ENCODE measurements at places on chromosomes 7 and 10.

- DNase-seq = no peak
Observed at GRCh38 chr10:75972491-75973276, 541.3 kb downstream of the LRMDA start.

GRCh38 chr10:114624951-114625780 is 32.9 kb downstream of the ABLIM1 start:
- no peak for DNase-seq

DNA sequence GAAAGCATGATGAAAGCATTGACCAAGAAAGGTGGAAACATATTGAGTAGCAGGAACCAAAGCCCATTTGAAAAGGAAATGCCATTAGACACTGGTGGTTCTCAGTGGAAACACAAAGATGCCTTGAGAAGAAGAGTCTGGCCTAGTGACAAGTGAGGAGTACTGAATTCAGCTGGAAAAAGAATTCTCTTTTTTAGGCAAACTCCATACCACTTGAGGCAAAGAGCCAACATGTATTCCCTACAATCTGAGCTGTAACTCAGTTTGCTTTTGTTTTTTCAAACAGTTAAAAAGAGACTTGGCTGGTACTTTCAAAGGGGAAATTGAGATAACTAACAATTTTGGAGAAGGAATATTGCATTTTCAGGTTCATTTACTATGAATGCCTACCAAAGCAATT is 624.0 kb downstream of the NRG3 start:
- no peak for DNase-seq

DNA sequence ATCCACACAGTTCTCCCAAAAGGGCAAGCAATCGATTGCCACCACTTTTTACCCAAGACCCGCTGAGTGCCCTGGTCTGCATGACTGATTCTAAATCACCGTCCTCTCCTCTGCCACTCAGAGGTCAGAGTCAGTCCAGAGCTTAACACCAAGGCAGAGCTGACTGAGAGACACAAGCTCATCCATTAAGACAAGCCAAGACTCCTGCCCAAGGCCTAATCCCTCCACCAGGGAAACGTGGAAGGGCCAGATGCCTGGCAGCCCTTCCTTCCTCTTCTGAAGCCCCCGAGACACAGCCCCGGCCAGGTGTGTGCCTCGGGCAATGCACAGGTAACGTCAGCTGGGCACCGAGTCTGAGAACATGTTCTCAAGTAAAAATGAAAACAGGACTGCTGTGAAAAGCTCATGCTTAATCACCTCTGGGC is 51.7 kb downstream of the DIP2C start:
- no peak for DNase-seq

DNA sequence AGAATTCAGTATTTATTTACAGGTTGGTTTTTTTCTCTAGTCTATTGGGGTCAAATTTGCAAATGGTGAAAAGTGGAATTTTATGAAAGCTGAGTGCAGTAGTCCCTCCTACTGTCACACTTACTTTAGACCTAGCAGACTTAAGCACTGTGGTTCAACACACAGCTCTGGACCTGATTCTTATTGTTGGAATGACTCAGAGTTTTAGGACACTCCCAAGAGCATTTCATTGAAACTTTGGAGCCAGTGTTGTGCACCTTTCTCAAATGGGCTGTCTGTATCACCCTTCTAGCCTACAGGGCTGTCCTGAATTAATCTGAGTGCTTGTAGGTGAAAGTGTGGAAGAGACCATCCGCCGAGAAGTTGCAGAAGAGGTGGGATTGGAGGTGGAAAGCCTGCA is 16.1 kb downstream of the NUDT13 start:
- no peak for DNase-seq

GRCh38 chr7:123665157-123665556 is 9.5 kb downstream of the LMOD2 start:
- DNase-seq = no peak

DNA sequence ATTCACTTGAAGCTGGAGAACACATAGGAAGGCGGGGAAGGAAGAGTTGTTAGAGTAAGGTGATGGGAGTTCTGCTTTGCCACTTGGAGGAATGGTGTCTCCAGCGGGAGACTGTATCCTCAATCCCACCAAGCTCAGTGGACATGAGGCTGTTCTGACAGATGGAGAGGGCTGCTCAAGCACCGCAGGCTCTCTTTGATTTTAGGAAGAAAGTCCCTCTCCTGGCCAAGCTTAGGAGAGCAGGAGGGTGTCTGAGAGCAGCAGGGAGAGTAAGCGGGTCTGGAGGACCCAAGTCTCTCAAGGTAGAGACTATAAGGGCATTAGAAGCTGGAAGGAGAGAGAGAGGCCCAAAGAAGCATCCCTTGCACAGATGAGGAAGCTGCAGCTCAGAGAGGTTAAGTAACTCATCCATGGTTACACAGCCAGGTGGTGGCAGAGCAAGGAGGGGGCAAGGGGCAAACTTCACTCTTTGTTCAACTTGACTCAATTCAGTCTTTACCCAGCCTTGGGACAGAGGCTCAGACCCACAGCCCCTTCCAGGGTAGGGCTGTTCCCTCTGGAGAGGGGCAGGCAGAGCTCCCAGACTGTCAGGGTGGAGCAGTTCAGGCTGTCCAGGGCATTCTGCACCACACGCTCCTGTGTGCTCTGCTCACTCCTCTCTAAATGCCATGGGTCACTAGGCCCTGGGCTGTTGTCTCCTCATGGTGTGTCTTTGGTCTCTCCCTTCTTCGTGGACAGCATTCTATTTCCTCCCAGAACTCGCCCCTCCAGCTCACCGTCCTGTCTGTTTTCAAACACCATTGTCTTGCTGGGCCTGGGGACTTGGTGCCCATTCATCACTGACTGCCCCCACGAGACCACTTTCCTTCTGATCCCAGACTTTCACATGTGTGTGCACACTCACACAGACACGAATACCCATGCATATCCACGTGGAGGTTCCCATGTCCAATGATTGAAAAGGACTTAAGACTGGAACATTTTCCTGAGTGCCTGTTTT is 8.9 kb downstream of the CHAT start:
- DNase-seq = no peak

GRCh38 chr7:123211545-123211944 is 11.8 kb upstream of the SLC13A1 start:
- no peak for DNase-seq

- no peak for DNase-seq
Observed at GRCh38 chr7:22611758-22612079, 111.7 kb upstream of the STEAP1B start.

- DNase-seq = peak; percentile 82
Observed at GRCh38 chr10:119817991-119818888, 54.4 kb downstream of the MCMBP start.

- no peak for DNase-seq
Observed at GRCh38 chr10:114967071-114967470, 29.1 kb downstream of the TRUB1 start.

DNA sequence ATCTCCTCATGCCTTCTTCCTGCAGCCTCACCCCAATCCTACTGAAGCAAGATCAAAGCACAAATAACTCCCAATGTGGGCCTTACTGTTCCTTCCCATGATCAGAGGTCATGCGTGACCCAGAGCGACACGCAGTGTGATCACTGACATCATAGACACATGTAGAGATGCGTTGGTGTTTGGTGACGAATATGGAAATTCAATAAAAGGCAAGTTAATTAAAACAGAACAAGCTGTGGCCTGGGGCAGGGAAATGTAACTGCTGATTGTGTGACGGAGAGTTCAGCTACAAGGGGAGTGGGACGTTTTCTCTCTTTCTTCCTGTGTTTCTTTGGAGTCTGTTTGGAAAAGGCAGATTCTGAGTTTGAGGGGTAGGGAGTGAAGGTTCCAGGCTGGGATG is 34.8 kb upstream of the CARD11 start:
- DNase-seq = no peak

GRCh38 chr7:99290980-99291607 is 18.5 kb downstream of the MYH16 start:
- no peak for DNase-seq

- no peak for DNase-seq
Observed at GRCh38 chr10:42988517-42989395, 88.1 kb upstream of the RET start.

DNA sequence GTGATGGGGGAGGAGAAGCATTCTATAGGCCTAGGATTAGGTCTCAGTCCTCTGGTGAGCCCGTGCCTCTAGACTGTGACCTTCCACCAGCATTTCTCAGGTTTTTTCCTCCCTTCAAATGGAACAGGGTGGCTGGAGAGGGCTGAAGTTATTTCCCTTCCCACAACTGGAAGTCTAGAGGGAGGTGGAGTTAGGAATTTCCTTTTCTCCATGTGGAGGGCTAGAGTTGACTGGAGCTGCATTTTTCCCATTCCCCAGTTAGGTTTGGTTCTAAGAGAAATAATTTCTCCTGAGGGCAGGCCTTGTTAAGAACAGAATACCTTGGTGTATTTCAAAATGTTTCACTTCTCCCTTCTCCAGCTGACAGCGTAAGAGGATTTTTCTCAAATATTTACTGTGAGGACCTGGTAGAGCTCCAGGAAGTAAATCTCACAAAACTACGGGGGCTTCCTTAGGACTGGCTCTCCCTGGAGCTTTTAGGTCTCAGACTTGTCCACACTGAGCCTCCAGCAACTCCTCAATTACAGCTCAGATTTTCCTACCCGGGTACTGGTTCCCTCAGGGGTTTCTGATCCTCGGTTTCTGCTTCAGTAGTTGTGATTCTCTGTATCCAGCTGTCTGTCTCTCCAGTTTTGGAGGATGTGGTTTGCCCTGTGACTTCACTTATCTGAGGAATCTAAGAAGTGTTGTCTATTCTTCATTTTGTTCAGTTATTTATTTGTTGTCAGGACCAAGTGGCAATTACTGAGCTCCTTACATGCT is 6.0 kb upstream of the REEP3 start:
- no peak for DNase-seq

DNA sequence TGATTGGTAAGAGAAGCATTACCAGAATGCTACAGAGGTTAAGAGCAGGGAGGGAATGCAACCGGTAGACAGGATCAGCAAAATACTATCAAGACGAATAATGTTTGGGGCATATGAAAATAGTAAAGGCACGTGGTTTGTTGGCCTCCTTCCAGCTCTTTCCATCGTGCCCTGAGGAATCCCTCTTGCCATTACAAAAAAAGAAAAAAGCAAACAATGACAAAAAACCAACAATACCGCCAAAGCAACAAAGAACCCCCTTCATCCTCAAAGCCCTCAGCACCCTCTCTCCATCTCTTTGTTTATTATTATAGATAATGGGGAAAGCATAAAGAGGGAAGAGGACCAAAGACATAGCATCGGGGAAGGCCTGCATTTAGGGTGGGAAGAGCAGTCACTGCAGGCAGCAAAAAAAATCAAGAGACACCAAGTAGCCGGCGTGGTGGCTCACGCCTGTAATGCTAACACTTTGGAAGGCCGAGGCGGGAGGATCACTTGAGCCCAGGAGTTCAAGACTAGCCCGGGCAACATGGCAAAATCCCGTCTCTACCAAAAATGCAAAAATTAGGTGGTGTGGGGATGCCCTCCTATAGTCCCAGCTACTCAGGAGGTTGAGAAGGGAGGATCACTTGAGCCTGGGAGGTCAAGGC is 78.0 kb downstream of the HIP1 start:
- DNase-seq = no peak

DNA sequence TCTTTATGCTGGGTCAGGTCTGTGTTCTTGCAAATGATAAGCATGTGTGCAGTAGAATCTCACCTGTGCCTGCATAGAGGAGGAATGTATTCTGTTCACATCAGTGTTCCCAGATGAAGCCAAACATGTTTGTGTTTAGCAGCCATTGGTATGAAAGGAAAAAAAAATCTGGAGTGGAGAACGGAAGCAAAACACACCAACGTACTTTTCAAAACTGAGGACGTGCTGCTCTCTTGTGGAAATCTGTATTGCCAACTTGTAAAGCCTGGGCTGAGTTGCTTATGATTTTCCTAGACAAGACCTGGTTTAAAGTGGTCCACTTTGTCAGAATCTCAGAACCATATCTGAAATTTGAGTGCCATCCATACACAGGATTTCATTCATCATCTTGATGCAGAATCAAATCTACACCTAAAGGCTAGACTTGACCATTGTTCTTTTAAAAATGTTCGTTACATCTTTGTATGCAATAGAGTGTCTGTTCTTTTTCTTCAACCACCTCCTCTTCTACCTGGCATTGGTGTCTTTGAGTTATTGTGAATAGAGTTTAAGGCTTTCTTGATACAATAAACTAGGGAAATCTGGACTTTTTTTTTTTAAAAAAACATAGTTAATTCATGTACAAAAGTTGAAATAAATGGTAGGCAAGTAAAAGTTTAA is 367.7 kb downstream of the PHF14 start:
- no peak for DNase-seq

DNA sequence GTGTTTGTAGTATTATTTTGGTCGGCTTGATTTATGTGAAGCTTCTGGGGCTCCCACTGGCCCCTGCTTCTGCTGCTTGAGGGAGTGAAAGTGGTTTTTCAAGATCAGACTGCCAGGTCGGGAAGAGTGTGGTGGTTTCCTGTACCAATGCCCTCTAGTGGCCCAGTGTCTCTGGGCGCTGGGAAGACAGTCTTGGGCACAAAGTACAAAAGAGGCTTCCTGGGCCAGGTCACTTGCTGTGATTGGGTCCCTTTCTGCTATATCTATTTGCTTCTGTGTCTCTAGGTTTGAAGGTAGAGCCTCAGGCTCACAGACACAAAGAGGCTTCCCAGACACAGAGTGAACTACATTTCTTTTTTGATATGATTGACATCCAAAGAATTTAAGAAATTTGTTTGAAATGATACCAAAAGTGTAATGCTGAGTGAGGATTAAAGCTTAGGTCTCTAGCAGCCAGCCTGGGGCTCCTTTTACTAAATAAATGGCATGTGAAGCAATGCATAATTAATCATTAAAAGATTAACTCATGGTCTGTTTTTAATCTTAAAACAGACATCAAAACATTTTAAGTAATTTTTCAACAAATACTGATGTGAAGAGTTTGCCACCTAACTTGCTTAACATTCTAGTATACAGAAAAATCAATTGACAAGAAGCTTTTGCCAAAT is 36.3 kb downstream of the ABCB1 start:
- peak; percentile 47 for DNase-seq

- no peak for DNase-seq
Observed at GRCh38 chr10:59903871-59904270, 2.5 kb downstream of the CCDC6 start.

GRCh38 chr7:726084-726853 is at the start of gene DNAAF5:
DNAAF5 (plus strand) TSS chr7:726699; CDS start chr7:726721, 22 bp downstream.
- DNase-seq = no peak

DNA sequence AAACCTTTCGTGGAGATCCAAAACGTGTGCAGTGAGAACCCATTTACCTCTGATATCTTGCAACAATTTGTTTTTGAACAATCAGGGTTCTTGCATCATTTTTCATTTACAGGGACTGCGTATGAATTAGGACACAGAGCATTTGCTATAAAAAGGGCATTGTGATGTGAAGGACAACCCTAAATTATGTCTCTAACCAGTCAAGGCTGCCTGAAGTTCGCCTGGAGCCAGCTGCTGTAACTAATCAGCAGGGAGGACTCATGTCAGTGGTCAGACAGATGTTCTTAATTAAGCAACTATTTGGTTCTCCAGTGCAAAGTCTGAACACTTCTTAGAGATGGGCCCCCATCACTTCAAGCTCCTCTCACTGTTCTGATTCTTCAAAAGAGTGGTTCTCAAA is 674.8 kb downstream of the KCNMA1 start:
- no peak for DNase-seq
